Bladder microvascular endothelial cell (primary cell): ENCODE measurements at places on chromosomes 5 and 9. TPM values are rescaled to one million over a fixed set of nuclear protein-coding genes. Genes with fewer than 3 reads are reported as not detected.

Gene IFNA13
- not detected in 2 replicates for total RNA-seq

Gene PAEP
- not detected in 2 replicates for total RNA-seq

Gene SLC38A9
- 27.0 and 47.3 TPM in 2 replicates for total RNA-seq

Gene NME5
- 0.65 and 1.7 TPM in 2 replicates for total RNA-seq

Gene DOK3
- 3.4 and 4.5 TPM in 2 replicates for total RNA-seq

Gene C5orf34
- 3.9 and 4.3 TPM in 2 replicates for total RNA-seq

Gene LCN1
- not detected in 2 replicates for total RNA-seq

Gene FOXD4
- under 0.01 and 0.25 TPM in 2 replicates for total RNA-seq

Gene RASGRF2
- 31.1 and 39.3 TPM in 2 replicates for total RNA-seq

Gene ACSL6
- total RNA-seq, result 0.57 TPM in 1 of 2 replicates, not detected in the other

Gene SLC27A4
- 24.1 and 37.9 TPM in 2 replicates for total RNA-seq

Gene GABRP
- total RNA-seq, result 0.49 and 1.5 TPM in 2 replicates

Gene NUTM2F
- not detected in 2 replicates for total RNA-seq

Gene TMEM252
- not detected in 2 replicates for total RNA-seq

Gene SLIT3
- under 0.01 and 0.13 TPM in 2 replicates for total RNA-seq

Gene IRX4
- not detected in 2 replicates for total RNA-seq

Gene CCNJL
- total RNA-seq, result 3.2 and 8.0 TPM in 2 replicates

Gene GFI1B
- total RNA-seq, result not detected in 2 replicates

Gene ZNF608
- total RNA-seq, result 7.3 and 13.0 TPM in 2 replicates

Gene C9orf152
- total RNA-seq, result not detected in 2 replicates

Gene ZNF883
- total RNA-seq, result 0.16 and 0.50 TPM in 2 replicates

Gene PSMB7
- total RNA-seq, result 200 and 243 TPM in 2 replicates

Gene CDO1
- total RNA-seq, result 0.63 and 0.81 TPM in 2 replicates

Gene PCDHB2
- 0.81 and 2.3 TPM in 2 replicates for total RNA-seq

Gene RNF180
- total RNA-seq, result 2.3 and 3.1 TPM in 2 replicates

Gene TPM2
- 17.1 and 24.1 TPM in 2 replicates for total RNA-seq

Gene SLC1A3
- total RNA-seq, result 0.06 and 0.49 TPM in 2 replicates

Gene IDNK
- total RNA-seq, result 5.0 and 7.1 TPM in 2 replicates

Gene P4HA2
- total RNA-seq, result 45.5 and 104 TPM in 2 replicates

Gene SLC25A2
- total RNA-seq, result 0.16 and 0.44 TPM in 2 replicates

Gene FYB1
- total RNA-seq, result under 0.01 and 0.06 TPM in 2 replicates

Gene OR1Q1
- not detected in 2 replicates for total RNA-seq

Gene PCDHB4
- under 0.01 and 0.25 TPM in 2 replicates for total RNA-seq

Gene STC2
- total RNA-seq, result 6.6 and 44.5 TPM in 2 replicates

Gene ESM1
- 286 and 379 TPM in 2 replicates for total RNA-seq

Gene HAVCR1
- not detected in 2 replicates for total RNA-seq

Gene NEUROG1
- total RNA-seq, result not detected in 2 replicates

Gene BRD8
- 23.5 and 45.7 TPM in 2 replicates for total RNA-seq

Gene SPINK13
- total RNA-seq, result not detected in 2 replicates

Gene GABBR2
- total RNA-seq, result 0.16 and 0.63 TPM in 2 replicates
